Effector CD8-positive, alpha-beta T cell (primary cell): ENCODE measurements at places on chromosomes 2 and 18.

DNA sequence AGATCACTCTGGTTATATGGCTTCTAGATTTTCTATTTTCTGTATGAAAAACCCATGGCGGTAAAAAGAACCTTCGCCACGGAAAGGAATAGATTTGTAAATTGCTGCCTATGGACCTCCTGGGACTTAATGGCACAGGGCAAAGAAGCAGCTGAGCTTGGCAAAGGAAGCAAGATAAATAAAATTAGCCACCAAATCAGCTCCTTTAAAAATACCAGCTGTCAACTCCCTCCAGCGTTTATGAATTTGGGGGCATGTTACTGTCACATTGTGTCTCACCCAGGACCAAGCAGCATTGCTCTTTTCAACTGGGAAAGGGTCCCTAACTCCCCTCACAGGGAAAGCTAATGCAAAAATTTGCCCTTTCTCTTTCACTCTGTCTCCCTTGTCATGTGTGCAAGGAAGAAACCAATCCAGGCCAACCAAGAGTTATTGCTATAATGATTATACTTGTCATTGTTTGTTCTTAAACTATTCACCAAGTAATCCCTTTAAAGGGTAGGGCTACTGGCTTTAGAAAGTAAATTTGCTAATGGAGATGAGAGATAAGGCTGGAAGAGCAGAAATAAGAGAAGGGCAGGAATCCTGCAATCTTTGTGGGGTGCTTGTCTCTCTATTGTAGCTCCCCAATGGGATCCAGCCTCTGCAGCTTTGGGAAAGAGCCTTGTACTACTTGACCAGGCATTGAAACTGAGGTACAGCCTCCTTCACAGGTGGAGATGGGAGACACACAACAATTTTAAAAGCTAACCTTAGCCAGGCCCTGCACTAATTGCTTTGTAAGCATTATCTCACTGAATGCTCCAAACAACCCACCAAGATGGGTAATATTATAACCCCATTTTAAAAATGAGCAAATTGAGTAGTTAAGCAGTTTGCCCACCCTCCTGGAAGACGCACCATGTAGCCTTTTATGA, 119.1 kb upstream of the KLF7 start:
- no peak for DNase-seq

DNA sequence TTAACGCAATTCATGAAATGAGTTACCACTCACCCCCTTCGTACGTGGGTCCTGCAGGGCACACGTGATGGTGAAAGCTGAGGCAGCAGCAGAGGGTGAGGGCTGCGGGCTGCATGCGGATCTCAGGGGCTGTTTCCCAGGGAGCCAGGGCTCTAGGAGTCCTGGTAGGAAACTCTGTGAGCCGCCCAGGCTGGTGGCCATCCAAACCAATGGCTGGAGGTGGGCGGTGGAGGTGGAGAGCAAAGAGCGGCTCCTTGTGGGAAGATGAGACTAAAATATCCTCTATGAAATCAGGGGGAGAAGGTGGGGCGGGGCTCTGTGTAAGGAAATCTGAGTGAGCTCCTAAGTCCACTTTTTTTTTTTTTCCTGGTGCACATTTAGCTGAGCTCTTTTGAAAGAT, 120.1 kb upstream of the SLC1A4 start:
- no peak for DNase-seq

GRCh38 chr18:2104620-2105462, 466.5 kb downstream of the METTL4 start:
- DNase-seq = no peak

DNA sequence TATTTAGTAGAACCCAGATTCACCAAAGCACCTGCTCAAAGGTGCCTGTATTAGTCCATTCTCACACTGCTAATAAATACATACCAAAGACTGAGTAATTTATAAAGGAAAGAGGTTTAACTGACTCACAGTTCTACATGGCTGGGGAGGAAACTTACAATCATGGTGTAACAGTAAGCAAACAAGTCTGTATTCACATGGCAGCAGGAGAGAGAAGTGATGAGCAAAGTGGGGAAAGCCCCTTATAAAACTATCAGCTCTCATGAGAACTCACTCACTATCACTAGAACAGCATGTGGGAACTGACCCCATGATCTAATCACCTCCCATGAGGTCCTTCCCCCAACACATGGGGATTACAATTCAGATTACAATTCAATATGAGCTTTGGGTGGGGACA, 28.0 kb upstream of the DDX18 start:
- DNase-seq = no peak

DNA sequence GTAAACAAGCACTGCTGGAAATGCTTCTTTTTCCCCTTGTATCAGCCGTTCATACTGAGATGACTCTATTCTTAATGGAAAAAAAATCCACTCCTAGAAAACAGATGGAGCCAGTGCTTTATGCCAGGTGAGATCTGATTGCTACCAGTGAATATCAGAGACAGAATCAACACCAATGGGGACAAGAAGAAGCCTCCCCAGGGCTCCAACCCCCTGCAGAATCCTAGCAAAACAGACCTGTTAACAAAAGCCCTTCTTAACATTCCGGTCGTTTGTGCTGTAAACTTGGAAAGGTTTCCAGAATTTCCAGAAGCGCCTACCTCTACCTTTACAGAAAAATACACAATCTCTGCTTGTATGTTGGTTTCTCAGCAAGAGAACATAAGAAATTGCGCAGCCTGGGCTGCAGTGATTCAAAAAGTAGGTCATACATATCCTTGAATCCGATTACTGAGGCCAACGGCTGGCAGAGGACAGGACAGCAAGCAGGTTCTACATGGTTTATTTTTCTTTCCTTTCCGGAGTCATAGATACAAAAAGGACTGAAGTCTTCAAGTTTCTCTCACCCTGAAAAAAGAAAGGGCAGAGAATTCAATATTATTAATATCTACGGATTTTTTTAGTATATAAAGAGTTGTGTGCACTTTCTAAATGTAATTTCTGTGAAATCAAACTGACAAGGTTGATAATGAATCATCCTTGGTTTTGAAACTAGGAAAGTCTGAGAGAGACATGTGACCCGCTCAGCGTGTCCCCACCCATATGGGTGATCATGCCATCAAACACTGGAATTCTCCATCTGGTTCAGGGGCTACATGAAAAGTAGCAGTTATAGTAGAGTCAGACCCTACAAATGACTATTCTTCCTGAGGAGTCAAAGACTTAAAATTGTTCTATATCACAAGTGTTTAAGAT, 266.7 kb upstream of the MGAT5 start:
- DNase-seq = no peak

DNA sequence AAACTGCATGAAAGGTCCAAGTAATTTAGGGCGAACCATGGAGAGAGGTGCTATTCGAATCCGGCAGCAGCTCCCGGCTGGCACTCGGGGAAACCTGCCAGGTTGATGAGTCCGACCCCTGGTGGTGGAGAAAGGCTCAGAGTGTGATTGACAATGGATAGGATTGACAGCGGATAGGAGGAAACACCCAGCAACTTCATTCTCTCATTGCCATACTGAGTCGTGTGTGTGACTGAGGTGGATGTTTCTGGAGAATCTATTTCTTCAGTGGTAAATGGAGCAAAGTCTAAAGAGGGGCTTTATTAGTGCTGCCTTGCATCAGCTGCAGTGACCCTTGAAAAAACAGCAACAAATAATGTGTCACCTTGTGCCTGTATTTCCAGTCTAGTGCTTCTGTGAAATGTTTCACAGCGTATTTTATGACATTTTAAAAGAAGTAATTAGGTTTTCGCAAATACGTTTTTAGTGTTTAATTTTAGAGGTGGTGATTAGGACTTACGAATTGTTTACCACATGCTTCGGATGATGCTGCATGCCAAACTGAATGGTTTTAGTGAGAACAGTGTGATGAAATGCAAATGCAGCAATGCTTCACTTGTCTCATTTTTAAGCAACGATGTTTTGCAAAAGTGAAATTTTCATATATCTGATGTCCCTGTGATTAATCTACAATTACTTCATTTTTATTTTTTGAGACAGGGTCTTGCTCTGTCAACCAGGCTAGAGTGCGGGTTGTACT, 102.0 kb downstream of the DCDC2C start:
- DNase-seq = no peak
